ENCODE measurements at places on chromosomes 16 and 17. TPM values are rescaled to one million over a fixed set of nuclear protein-coding genes. Genes with fewer than 3 reads are reported as not detected.

CLEC10A gene
- polyA plus RNA-seq = 1.6 TPM

PLCG2 gene
- polyA plus RNA-seq = 4.3 TPM

TUBG1 gene
- 48.9 TPM for polyA plus RNA-seq

NDE1 gene
- polyA plus RNA-seq = 8.6 TPM

BAHCC1 gene
- polyA plus RNA-seq = 8.7 TPM

PLA2G10 gene
- polyA plus RNA-seq = not detected

TPSD1 gene
- 0.16 TPM for polyA plus RNA-seq

DNA sequence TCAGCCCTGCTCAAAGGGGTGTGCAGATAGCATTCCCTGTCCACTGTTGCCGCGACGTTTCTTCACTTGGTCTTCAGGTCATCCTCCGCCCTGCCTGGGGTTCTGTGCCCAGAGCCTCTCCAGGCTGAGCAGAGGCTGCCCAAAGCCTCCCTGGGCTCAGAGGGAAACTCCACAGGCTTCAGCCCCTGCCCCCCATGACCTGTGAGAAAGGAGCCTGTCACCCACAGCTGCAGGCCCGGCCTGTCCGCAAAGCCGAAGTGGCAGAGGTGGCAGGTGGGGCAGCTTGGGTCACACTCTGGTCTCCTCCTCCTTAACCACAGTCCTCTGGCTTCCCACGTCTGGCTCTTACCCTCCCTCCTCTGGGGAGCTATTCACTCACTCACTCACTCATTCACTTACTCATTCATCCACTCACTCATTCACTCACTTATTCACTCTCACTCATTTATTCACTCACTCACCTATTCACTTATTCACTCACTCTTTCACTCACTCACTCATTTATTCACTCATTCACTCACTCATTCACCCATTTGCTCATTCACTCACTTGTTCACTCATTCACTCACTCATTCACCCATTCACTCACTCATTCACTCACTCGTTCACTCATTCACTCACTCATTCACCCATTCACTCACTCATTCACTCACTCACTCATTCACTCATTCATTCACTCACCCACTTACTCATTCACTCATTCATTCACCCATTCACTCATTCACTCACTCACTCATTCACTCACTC is 7.1 kb upstream of the CPSF4L start:
- no peak for DNase-seq

GRCh38 chr16:76535-77272 is 1.3 kb upstream of the MPG start:
- peak; percentile 92 for DNase-seq

DNA sequence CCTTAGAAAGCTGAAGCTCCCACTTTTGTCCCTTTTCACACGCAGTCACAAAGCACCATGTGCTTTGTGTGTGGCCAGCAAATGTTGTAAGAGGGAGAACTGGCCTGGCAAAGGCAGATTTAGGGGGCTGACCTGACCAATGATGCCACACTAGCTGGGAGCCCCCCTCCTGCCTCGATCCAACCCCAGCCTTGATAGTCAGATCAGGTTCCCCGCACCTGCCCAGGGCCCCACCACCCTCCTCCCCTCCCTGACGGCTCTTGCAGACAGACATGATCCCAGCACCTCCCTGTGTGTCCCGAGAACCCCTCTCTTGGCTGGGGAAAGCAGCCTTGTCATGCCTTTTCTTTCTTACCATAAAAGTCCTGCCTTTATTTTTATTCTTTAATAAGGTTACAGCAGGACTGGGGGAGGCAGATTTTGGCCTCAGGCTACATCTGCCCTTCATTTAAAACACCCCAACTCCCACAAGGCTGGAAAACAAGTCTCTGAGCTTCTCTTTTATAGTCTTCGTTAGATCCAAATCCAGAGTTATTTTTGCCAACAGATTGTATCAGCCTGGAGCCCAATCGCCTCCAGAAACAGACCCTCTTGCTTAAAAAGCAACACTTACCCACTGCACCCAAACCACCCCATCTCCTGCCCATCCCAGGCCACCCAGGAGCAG is 201.8 kb upstream of the CDH5 start:
- no peak for DNase-seq

GRCh38 chr17:82823004-82823403 is 16.8 kb downstream of the ZNF750 start:
- DNase-seq = no peak

GRCh38 chr17:37842401-37842800 is 81.8 kb upstream of the TBC1D3K start:
- DNase-seq = no peak

GRCh38 chr16:85880861-85881260 is 18.1 kb upstream of the IRF8 start:
- no peak for DNase-seq

GRCh38 chr17:28916302-28916934 is 13.5 kb upstream of the DHRS13 start:
- peak; percentile 77 for DNase-seq

GRCh38 chr16:23172583-23172982 is 10.0 kb upstream of the SCNN1G start:
- no peak for DNase-seq

DNA sequence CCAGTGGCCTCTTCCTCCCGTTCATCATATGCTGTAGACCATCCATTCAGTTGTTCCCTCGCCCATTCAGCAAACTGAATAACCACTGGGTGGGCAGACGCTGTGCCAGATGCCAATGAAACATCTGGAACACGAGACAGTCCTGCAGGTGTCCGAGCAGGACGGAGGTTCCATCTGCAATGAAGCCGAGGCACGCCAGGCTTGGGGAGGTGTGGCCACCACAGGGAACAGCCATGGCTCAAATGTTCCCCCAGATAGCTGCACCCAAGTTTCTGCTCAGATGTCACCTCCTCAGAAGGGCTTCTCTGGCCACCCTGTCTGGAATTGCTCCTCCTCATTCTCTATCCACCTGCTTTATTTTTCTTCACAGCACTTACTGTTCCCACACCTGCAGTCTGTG is 30.5 kb downstream of the UBE2O start:
- DNase-seq = no peak

DNA sequence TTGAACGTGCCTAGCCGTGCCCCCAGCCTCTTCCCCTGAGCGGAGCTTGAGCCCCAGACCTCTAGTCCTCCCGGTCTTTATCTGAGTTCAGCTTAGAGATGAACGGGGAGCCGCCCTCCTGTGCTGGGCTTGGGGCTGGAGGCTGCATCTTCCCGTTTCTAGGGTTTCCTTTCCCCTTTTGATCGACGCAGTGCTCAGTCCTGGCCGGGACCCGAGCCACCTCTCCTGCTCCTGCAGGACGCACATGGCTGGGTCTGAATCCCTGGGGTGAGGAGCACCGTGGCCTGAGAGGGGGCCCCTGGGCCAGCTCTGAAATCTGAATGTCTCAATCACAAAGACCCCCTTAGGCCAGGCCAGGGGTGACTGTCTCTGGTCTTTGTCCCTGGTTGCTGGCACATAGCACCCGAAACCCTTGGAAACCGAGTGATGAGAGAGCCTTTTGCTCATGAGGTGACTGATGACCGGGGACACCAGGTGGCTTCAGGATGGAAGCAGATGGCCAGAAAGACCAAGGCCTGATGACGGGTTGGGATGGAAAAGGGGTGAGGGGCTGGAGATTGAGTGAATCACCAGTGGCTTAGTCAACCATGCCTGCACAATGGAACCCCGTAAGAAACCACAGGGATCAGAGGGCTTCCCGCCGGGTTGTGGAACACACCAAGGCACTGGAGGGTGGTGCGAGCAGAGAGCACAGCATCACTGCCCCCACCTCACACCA is 724 bp downstream of the GAA start:
- DNase-seq = peak; percentile 38

- no peak for DNase-seq
Measured at GRCh38 chr17:79874329-79874981, 35.2 kb upstream of the CBX4 start.

DNA sequence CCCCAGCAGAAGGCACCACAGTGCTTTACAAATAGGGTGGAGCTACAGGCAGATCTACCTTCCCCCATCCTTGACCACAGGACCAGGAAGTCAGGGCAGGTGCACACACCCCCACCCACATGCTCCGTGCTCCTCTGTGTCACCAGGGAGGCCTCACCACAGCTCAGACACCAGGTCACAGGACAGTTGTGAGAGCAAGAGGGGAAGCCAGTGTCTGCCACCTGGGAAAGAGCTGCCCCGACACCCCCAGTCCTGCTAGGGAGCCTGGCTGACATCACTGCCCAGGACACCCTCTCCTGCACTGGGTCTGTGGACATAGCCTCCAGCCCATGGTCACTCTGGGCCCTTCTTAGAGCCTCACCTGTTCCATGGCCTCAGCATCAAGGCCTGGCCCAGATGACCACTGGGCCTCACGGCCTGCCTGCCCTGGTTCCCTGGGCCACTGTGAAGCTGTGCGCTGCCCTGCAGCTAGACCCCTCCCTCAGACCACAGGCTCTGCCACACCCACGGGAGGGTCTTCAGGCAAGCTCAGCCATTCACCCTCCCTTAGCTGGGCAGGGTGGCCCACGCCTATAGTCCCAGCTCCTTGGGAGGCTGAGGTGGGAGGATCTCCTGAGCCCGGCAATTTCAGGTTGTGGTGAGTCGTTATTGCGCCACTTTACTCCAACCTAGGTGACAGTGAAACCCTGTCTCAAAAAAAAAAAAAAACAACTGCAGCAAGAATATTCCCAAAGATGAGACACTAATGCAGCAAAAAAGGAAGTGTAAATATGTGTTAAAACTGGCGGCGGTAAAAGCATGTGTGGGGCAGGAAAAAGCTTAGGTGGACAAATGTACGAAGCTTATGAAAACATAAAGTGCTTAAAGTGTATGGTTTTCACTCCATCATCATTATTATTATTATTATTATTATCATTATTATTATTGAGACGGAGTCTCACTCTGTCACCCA is 14.2 kb downstream of the POLR3K start:
- no peak for DNase-seq

DNA sequence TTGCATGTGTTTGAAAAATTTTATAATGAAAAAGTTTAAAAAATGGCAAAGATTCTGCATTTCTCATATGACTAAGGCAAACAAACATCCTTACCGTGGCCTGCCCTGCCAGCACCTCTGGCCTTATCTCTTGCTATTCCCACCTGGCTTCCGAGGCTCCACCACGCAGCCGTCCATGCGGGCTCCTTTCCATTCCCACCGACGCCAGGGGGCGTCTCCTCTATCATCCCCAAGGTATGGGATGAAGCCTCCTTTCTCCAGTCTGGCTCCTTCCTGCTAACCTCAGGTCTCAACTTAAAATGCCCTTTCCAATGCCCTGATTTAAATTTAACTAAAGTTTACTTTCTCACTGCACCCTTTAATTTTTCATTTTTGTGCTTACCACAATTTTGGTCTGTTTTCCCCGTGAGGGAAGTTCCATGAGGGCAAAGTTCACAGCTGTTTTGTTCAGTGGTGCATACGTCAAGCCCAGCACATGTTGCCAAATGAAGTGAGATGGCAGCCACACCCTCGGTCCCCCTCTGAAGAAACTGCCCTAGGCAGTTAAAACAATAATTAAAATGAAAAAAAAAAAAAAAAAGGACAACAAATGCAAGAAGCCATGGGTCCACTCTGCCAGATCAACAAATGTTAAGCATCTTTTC is 13.3 kb upstream of the SDK2 start:
- peak; percentile 86 for DNase-seq

DNA sequence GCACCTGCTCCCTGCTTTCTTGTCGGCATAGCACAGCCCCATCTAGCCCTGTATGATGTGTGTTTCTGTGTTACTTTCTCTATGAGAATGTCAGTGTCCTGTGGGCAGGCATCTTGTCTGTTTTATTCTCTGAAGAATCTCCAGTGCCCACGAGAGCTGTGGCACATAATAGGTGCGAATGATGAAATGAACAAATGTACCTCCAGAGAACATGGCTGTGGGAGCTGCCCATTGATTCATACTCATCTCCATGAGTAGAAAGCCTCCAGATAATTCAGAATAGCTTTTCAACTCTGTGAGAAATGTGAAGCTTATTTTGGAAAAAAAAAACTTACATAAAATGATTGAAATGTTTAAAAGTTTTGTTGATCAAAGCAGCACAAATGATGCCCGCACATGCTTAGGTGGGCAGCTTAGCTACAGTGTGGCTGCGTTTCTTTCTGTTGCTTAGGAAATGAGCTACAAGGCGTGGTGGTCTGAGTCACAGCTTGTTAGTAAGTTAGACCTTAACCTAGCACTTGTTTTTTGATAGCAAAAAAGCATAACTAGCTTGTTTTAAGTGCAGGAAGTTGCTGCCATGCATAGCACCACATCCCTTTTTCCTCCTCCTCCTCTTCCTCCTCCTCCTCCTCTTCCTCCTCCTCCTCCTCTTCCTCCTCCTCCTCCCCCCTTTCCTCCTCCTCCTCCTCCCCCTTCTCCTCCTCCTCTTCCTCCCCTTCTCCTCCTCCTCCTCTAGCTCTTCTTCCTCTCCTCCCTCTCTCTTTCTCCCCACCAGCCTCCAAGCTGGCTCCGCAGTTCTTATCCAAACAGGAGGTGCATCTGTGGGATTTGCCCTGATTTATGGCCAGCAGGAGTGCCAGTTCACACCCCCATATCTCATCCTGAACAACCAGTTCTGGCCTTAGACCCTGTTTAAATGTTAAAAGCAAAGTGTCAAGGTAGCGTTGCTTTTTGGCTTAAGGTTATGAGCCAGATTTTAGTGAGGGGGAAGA is 221.5 kb downstream of the IRF8 start:
- no peak for DNase-seq
